ENCODE measurements at places on chromosomes 1 and 21.

GRCh38 chr1:181326348-181326747 is 157.0 kb upstream of the CACNA1E start:
- peaks cover 21% of the 10 kb centered on the region for H3K27me3 ChIP-seq
- no peaks in the 10 kb centered on the region for H3K4me1 ChIP-seq
- H3K27ac ChIP-seq = no peak overlapping the region
- no peaks in the 10 kb centered on the region for H3K36me3 ChIP-seq
- DNase-seq = no peak

GRCh38 chr1:3067671-3068563 is 1.1 kb upstream of the PRDM16 start:
- H3K4me3 ChIP-seq = no peak overlapping the region
- no peaks in the 10 kb centered on the region for H3K4me1 ChIP-seq
- DNase-seq = no peak
- H3K27ac ChIP-seq = no peak overlapping the region
- no peaks in the 10 kb centered on the region for H3K36me3 ChIP-seq
- H3K27me3 ChIP-seq = peaks cover 81% of the 10 kb centered on the region

GRCh38 chr1:174999936-175000696 is at the start of gene CACYBP:
TSS of gene CACYBP (plus strand) at chr1:174999947. CDS start at chr1:175000181, 234 bp downstream.
- peaks cover 47% of the 10 kb centered on the region for H3K4me1 ChIP-seq
- peak within 1 kb of the TSS; percentile 98 for H3K27ac ChIP-seq
- no peaks in the 10 kb centered on the region for H3K36me3 ChIP-seq
- H3K4me3 ChIP-seq = peak within 1 kb of the TSS; percentile 84

- no peaks in the 10 kb centered on the region for H3K4me1 ChIP-seq
- peaks cover 21% of the 10 kb centered on the region for H3K27me3 ChIP-seq
- H3K36me3 ChIP-seq = no peaks in the 10 kb centered on the region
- H3K4me3 ChIP-seq = no peak overlapping the region
- H3K27ac ChIP-seq = no peak overlapping the region
Observed at GRCh38 chr1:22592919-22593790, 29.9 kb downstream of the EPHA8 start.

- H3K27ac ChIP-seq = no peak overlapping the region
- no peaks in the 10 kb centered on the region for H3K27me3 ChIP-seq
- no peaks in the 10 kb centered on the region for H3K4me1 ChIP-seq
- DNase-seq = peak; percentile 38
- no peaks in the 10 kb centered on the region for H3K36me3 ChIP-seq
Observed at GRCh38 chr1:245807306-245807705, 652.5 kb downstream of the KIF26B start.

DNA sequence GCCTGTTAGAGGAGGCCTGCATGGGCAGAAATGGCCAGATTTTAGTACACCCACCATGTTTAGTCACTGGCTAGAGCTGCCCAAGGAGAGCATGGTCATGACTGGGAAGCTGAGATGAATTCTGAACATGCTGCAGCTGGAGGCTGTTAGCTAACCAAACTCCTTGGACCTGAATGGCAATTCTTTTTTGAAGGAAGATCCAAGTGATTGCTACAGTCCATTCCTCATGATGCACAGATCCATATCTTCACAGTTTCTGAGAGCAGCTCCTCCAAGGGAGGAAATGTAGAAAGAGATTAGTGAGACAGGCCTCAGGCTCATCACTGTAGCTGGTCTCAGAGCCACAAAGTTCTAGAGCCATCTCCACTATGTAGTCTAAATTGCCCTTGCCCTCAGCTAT is 11.1 kb downstream of the ZFYVE9 start:
- DNase-seq = peak; percentile 65
- peaks cover 5% of the 10 kb centered on the region for H3K4me1 ChIP-seq
- no peak overlapping the region for H3K4me3 ChIP-seq
- H3K27me3 ChIP-seq = no peaks in the 10 kb centered on the region
- no peaks in the 10 kb centered on the region for H3K36me3 ChIP-seq

All from GM23248 (cell line).